ENCODE measurements at places on chromosomes 3 and 15. TPM values are rescaled to one million over a fixed set of nuclear protein-coding genes. Genes with fewer than 3 reads are reported as not detected.

- H3K36me3 ChIP-seq = no peaks in the 10 kb centered on the region
- H3K4me1 ChIP-seq = no peaks in the 10 kb centered on the region
- no peak overlapping the region for H3K4me3 ChIP-seq
- H3K27ac ChIP-seq = no peak overlapping the region
- no peak for DNase-seq
- no peaks in the 10 kb centered on the region for H3K27me3 ChIP-seq
Observed at GRCh38 chr3:69770219-69770618, 31.0 kb downstream of the MITF start.

DNA sequence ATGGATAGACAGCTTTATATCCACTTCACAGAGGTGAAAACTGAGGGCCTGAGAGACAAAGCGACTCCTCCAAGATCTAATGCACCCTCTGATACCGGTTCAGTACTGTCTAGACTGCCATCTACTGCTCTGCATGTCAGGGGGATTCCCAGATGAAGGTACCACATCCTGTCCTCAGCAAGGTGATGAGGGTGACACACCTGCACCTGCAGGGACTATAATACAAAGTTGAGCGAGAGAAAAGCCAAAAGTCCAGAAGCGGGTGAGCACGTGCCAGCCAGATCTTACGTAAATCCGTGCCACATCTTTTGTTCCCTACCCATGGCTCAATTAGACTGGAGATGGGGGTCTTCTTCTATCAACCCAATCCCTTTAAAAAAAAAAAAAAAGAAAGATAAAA is 32.4 kb upstream of the HES1 start:
- peaks cover 16% of the 10 kb centered on the region for H3K27me3 ChIP-seq
- H3K4me1 ChIP-seq = peaks cover 19% of the 10 kb centered on the region
- DNase-seq = peak; percentile 48
- no peak overlapping the region for H3K4me3 ChIP-seq
- H3K27ac ChIP-seq = no peak overlapping the region

DNA sequence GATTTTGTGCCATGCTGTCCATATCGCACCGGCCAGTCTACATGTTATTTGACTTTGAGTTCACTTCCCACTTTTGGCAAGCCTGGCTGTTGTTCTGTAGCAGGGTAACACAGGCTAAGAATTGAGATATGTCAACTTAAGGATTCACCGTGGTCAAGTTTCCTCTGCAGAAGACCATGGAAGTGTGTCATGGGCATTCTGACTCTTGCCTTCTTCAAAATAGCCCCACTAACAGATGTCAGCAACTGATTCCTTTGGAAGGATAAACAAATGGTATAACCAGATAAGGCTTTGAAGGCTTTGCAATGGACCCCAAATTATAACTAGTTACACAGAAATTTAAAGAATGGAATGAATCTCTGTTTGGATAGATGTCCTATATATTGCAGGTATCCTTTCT is 20.1 kb upstream of the CD47 start:
- no peak overlapping the region for H3K4me3 ChIP-seq
- no peak for DNase-seq
- peaks cover 4% of the 10 kb centered on the region for H3K4me1 ChIP-seq
- H3K36me3 ChIP-seq = no peaks in the 10 kb centered on the region
- no peak overlapping the region for H3K27ac ChIP-seq

The FGF7 gene
- not detected for total RNA-seq

DNA sequence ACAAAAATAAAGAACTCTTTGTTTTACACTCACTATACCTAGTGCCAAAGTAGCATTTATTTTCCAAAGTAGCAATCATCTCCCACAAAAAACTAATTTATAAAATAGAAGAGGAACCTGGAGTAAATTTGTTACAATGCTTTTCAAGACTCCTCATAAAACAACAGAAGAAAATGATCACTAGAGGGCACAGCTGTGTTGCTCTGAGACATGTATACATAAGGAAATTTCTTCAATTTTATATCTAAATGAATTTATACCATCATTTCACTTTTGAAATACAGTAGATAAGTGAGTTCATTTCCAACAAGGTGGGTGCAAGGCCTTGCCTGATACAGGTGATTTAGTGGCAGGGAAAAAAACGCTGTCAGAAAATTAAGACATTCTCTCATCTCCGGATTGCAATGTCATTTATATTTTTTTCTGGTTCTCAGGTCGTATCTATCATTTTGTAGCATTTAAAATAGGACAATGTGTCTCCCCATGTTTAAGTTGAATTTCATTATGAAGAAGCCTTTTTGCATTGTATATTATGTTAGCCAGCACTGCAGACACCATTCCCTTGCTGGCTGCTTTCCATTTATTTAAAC is 25.3 kb upstream of the ARHGEF26 start:
- peaks cover 4% of the 10 kb centered on the region for H3K27me3 ChIP-seq
- H3K27ac ChIP-seq = no peak overlapping the region
- no peaks in the 10 kb centered on the region for H3K4me1 ChIP-seq
- DNase-seq = no peak

The STAB1 gene
- 0.14 TPM for total RNA-seq

The GPR149 gene
- total RNA-seq = not detected

DNA sequence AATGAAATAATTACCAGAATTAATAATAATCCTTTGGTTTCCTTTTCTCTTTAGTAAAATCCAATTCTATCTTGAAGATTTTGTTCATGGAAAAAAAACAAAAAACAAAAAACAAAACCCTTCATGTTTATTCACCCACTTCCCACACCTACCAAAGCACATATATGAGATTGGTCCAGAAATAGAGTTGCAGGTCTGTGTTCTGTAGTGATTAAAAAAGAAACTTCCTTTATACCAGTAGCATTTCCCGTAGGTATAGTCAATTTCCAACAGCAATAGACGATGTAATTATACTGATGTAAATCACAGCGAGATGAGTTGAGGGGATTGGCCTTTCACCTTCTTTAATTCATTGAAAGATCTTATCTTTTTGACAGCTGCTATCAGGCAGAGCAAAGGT is 194.6 kb downstream of the SOX2 start:
- no peaks in the 10 kb centered on the region for H3K36me3 ChIP-seq
- no peak for DNase-seq
- no peaks in the 10 kb centered on the region for H3K27me3 ChIP-seq
- no peak overlapping the region for H3K27ac ChIP-seq
- H3K4me1 ChIP-seq = no peaks in the 10 kb centered on the region
- H3K4me3 ChIP-seq = no peak overlapping the region

The HES1 gene
- 0.40 TPM for total RNA-seq

Measured in activated CD4-positive, alpha-beta T cell treated with anti-CD3 and anti-CD28 coated beads for 36 hours (primary cell).